Testis (tissue), 5 donors: ENCODE measurements at places on chromosomes 7 and 10.

- no peaks in the 10 kb centered on the region for H3K36me3 ChIP-seq
- H3K4me1 ChIP-seq = no peaks in the 10 kb centered on the region
- H3K27me3 ChIP-seq = no peaks in the 10 kb centered on the region
- H3K4me3 ChIP-seq = no peak overlapping the region
Observed at GRCh38 chr10:1452777-1453176, 284.5 kb downstream of the ADARB2 start.

DNA sequence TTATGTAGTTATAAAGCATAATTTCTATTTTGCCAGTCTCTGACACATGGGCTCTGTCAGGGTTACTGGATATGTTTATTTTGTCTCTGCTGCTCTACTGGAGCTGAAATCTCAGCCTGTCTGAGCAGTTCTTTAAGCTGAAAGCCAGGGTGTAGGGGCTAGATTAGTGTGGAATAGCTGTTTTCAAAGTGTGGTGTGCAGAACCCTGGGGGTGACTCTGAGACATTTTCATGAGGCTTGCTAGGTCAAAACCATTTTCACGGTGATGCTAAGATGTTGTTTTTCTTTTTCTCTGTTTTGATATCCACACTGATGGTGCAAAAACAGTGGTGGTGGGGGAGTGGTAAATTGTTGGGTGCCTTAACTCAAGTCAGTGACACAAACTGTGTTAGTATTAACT, 45.5 kb downstream of the CREM start:
- no peak overlapping the region for H3K27ac ChIP-seq
- H3K4me3 ChIP-seq = no peak overlapping the region
- DNase-seq = no peak
- H3K27me3 ChIP-seq = no peaks in the 10 kb centered on the region
- no peaks in the 10 kb centered on the region for H3K4me1 ChIP-seq

- no peak overlapping the region for H3K4me3 ChIP-seq
- H3K27me3 ChIP-seq = no peaks in the 10 kb centered on the region
- H3K4me1 ChIP-seq = no peaks in the 10 kb centered on the region
- no peak overlapping the region for H3K27ac ChIP-seq
- H3K36me3 ChIP-seq = no peaks in the 10 kb centered on the region
Observed at GRCh38 chr10:1157615-1157933, 101.4 kb downstream of the WDR37 start.

DNA sequence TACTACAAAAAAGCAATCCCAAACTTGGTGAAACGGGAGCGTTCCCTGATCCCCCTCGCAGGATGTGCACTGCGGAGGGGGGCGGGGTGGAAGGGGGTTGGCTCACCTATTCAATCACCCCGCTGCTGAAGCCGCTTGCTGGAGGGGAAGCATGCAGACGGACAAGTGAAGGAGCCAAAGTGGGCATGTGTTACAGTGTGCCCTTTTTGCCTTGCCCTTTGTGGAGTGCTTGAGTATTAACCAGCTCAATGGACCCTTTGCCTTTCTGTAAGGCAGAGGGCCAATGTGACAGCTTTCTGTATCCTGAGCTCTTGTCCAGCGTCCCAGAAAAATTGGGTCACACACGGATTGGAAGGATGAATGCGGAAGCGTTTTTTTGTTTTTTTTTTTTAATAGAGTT, 348.9 kb upstream of the NPSR1 start:
- H3K4me1 ChIP-seq = no peaks in the 10 kb centered on the region
- DNase-seq = no peak
- H3K27ac ChIP-seq = no peak overlapping the region
- H3K36me3 ChIP-seq = no peaks in the 10 kb centered on the region

- DNase-seq = peak; percentile 77
- no peak overlapping the region for H3K27ac ChIP-seq
- peaks cover 12% of the 10 kb centered on the region for H3K4me1 ChIP-seq
- H3K36me3 ChIP-seq = no peaks in the 10 kb centered on the region
Observed at GRCh38 chr7:155711081-155711480, 66.6 kb downstream of the RBM33 start.

- H3K4me3 ChIP-seq = no peak overlapping the region
- peak; percentile 21 for DNase-seq
- H3K36me3 ChIP-seq = no peaks in the 10 kb centered on the region
- H3K27me3 ChIP-seq = no peaks in the 10 kb centered on the region
- no peaks in the 10 kb centered on the region for H3K4me1 ChIP-seq
- H3K27ac ChIP-seq = no peak overlapping the region
Observed at GRCh38 chr7:127798023-127798422, 146.0 kb downstream of the SND1 start.

DNA sequence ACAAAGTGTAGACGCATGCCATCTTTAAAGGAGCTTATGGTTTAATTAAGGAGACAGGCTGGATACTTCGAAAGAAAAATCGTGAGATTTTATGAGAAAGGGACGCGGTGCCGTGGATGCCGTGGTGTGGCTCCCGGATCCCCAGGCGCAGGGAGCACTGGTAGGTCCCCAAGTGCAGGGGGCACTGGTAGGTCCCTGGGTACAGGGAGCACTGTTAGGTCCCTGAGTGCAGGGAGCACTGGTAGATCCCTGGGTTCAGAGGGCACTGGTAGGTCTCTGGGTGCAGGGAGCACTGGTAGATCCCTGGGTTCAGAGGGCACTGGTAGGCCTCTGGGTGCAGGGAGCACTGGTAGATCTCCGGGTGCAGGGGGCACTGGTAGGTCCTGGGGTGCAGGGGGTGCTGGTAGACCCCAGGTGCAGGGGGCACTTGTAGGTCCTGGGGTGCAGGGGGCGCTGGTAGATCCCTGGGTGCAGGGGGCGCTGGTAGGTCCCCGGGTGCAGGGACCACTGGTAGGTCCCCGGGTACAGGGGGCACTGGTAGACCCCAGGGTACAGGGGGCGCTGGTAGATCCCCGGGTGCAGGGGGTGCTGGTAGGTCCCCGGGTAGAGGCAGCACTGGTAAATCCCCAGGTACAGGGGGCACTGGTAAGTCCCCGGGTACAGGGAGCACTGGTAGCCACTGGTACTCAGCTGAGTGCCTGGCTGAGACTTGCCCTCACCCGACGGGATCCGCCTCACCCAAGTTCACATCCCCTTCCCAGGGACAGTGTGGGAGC, 14.1 kb downstream of the PRKAG2 start:
- no peaks in the 10 kb centered on the region for H3K36me3 ChIP-seq
- H3K27me3 ChIP-seq = no peaks in the 10 kb centered on the region
- H3K4me3 ChIP-seq = no peak overlapping the region
- H3K27ac ChIP-seq = no peak overlapping the region
- no peaks in the 10 kb centered on the region for H3K4me1 ChIP-seq
- DNase-seq = no peak

DNA sequence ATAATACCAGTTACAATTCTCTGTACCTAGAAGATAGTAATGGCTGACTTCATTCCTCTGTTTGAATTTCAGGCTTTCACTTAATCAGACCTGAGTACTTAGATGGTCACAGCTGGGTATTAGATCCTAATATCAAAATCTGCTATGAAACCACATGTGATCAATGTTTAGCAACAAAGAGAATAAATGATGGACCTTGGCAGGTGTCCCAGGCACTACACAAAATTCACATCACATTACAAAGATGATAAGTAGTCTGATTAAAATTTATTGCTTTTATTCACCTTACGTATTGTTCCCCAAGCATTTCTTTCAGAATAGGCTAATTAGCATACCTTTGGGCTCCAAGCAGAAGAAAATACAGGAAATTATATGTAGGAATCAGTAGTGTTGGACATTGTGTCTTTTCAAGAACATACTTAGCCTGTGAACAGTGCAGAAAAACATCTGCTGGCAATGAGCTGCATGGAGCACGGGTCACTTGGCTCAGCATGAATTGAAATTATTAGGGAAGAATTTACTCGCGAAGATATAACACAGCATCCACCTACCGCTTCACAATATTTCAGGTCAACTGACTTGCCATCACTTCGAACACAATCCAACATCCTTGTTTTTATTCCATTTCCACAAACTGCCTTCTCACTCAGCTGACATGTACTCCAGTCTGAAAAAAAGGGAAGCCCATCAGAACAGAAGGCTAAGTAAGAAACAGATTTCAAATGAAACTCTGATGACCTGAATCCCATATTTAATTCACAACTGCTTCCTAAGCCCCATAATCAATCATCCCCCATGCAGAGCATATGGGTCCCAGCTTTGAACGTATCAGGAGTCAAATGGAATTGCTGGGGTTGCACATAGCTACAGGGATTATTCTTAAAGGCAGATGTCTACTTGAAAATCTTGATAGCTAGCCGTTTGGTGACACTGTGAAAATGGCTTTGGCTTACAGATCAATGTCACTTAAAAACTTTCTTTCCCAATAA, 421.0 kb downstream of the THSD7A start:
- no peaks in the 10 kb centered on the region for H3K27me3 ChIP-seq
- no peaks in the 10 kb centered on the region for H3K36me3 ChIP-seq

GRCh38 chr7:34061149-34061548, 155.8 kb downstream of the BMPER start:
- H3K4me3 ChIP-seq = no peak overlapping the region
- H3K36me3 ChIP-seq = no peaks in the 10 kb centered on the region
- DNase-seq = no peak
- no peaks in the 10 kb centered on the region for H3K4me1 ChIP-seq

DNA sequence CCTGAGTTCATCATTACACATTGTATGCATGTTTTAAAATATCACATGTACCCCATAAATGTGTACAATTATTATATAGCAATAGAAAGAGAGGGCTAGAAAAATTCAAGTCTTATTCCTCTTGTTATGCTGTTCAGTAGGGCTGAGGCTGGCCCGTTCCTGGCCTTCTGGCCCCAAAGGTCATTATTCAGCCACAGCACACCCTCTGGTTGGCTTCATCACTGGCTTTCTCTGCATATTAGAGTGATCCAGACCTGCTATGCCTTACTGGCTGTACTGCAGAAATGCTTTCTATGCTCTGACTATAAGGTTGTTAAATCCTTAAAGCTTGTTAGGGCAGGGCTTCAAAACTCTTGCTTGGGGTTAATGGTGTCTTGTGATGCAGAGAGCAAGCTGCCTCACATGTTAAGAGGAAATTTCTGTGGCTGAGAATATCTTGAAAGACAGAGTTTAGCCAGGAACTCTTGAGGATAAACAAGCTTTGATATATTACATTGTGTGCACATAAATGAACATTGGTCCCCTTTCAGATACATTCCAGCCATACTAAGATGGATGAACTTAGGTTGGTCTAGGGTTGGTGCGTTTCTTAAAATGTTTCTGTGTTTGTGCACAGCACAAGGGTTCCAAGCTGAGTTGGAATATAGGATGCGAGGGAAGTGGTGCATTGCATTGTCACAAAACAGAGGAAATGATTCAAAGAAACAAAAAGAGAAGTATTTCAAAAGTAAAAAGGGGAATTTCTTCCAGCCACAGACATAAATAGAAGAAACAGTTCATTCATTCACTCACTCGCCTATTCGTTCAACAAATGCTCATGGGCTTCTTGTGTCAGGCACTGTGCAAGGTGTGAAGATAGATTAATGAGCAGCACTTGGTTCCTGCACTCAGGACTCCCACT, 61.6 kb upstream of the WDR11 start:
- H3K4me1 ChIP-seq = no peaks in the 10 kb centered on the region
- peak; percentile 56 for DNase-seq

GRCh38 chr10:29688230-29688661, 53.5 kb upstream of the SVIL start:
- DNase-seq = no peak
- H3K27me3 ChIP-seq = no peaks in the 10 kb centered on the region
- no peak overlapping the region for H3K4me3 ChIP-seq
- H3K27ac ChIP-seq = no peak overlapping the region
- H3K36me3 ChIP-seq = no peaks in the 10 kb centered on the region

DNA sequence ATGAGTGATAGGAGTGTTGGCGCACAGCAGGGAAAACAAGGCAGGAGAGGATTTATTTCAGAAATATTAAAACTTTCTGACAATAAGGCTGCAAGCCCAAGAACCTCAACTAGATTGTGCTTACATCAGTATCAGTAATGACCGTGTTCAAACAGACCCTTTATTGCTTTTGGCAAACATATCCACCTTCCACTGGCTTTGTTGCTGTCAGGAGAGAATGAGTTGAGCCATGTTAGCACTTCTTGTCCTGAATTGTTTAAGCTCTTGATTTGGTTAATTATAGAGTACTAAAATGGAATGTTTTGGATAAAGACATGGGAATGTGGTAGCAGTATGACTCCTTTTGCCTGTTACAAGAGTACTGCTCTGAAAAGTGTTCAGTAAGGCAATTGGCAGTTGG, 3.8 kb downstream of the AHCYL2 start:
- peak; percentile 10 for DNase-seq
- H3K4me3 ChIP-seq = no peak overlapping the region
- H3K27me3 ChIP-seq = no peaks in the 10 kb centered on the region
- peaks cover 20% of the 10 kb centered on the region for H3K4me1 ChIP-seq
- no peak overlapping the region for H3K27ac ChIP-seq

- H3K27ac ChIP-seq = no peak overlapping the region
- H3K36me3 ChIP-seq = no peaks in the 10 kb centered on the region
- no peak for DNase-seq
- no peaks in the 10 kb centered on the region for H3K4me1 ChIP-seq
- no peak overlapping the region for H3K4me3 ChIP-seq
- no peaks in the 10 kb centered on the region for H3K27me3 ChIP-seq
Observed at GRCh38 chr10:38038932-38039245, 28.4 kb downstream of the ZNF33A start.

- H3K4me3 ChIP-seq = no peak overlapping the region
- DNase-seq = no peak
- no peak overlapping the region for H3K27ac ChIP-seq
- no peaks in the 10 kb centered on the region for H3K36me3 ChIP-seq
- H3K4me1 ChIP-seq = no peaks in the 10 kb centered on the region
Observed at GRCh38 chr10:7952266-7952665, 102.2 kb upstream of the GATA3 start.

DNA sequence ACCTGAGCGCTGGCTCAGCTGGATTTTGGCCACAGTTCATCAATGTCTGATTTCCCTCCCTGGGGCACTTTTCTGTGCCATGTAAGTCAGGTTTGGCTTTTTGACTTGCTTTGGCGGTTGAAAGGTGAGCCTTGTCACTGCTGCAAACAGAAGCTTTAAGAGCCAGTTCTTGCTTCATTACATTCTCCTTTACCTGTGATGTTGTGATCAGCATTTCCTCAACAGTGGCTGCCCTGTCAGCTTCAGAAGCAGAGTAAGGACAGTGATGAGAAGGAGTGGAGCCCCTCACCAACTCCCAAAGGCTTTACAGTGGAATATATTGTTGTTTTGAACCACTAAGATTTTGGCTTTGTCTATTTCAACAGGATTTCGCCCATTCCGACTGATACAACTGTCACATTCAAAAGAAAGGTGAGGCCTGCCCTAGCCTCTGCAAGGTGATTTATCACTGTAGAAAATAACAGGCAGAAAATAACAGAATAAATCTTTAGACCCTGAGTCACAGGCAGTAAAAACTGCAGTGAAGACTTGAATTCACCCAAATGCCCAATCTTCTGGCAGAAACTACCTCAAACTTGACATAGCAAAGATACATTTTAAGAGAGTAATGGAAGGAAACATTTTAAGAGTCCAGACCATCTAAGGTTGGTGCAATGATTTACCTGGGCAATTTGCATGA, 13.3 kb upstream of the DKK1 start:
- H3K27ac ChIP-seq = no peak overlapping the region
- no peaks in the 10 kb centered on the region for H3K36me3 ChIP-seq
- H3K4me1 ChIP-seq = no peaks in the 10 kb centered on the region
- no peaks in the 10 kb centered on the region for H3K27me3 ChIP-seq
